ENCODE measurements at places on chromosomes 4 and X.

DNA sequence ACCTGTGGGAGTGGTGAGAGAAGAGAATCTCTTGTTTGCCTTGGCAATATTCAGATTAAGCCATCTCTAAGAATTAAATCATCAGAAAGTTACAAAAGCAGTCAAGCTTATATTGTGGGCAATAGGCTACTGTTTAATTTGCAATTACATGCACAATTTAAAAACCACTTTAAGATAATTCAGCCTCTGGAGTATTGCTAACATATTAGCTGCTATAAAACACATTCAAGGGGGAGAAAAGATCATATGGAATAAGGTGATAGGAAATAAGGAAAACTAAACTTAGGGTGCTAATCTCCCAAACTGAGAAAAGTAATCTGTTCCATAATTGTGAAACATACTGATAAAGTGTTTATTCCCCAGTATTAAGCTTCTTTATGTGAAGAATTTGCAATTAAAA is 103.9 kb downstream of the ARAP2 start:
- DNase-seq, result no peak

GRCh38 chr4:116561768-116562167 is 523.6 kb downstream of the TRAM1L1 start:
- DNase-seq, result no peak

- no peak for DNase-seq
These were observed 131.8 kb downstream of the ENOX2 start for GRCh38 chrX:130771230-130771629.

- no peak for DNase-seq
These were observed 245.1 kb upstream of the SLC7A11 start for GRCh38 chr4:138487230-138487629.

- DNase-seq, result no peak
These were observed 230.9 kb downstream of the SOX3 start for GRCh38 chrX:140273921-140274320.

- DNase-seq, result no peak
These were observed 10.5 kb downstream of the ANTXR2 start for GRCh38 chr4:80062527-80062926.

DNA sequence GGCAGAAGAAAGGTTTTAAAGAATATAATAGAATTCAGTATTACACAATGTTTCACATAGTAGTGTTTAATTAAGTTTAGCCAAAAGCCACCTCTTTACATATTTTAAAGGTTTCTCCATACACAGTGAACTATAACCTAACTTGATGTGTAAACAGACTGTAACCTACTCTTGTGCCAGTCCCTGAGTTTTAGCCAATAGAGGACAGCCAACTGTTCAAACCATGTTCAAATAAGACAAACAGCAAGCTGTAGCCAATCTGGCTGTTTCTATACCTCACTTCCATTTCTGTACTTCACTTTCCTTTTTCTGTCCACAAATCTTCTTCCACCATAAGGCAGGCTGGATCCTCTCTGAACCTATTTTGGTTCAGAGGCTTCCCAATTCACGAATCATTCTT is 65.2 kb downstream of the TEX13C start:
- no peak for DNase-seq

Measured in stimulated activated CD8-positive, alpha-beta memory T cell treated with anti-CD3 and anti-CD28 coated beads, Interleukin-7, amount 100 ng/mL, for 1 hour (primary cell).